ENCODE measurements at places on chromosomes 6 and 20.

DNA sequence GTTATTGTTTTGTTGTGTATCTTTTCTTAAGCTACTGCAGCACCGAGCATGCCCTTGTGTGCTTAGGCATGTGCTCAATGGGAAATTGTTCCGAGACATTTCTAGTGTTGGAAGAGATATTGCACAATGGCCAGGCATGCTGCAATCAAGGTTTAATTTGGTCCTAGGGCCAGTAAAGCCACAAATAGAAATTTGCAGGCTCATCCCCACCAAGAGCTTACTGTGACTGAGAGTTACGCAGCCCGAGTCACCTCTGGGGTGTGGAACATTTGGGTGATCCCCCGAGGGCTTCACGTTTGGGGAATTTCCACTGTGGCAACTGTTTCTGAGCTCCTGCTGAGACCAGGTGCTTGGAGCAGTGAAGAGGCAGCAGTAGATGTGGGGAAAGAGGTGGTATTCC lies 65.8 kb downstream of the ADTRP start:
- DNase-seq = no peak

DNA sequence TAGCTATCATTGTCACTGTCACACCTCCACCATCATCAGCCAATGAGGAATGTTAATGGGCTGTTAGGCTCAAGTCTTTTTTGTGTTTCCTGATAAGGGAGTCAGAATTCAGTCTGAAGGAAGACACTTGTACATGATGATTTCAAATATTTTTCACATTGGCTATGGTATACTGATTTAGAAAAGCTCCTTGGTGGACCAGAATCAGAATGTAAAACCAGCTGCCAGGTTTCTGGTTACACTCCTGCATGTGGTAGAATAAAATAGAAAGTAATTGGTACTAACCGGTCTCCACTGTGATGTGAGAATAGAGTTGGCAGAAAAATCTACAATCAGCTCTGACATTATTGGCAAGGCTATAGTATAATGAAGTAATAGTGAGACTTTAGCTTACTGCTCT lies 10.7 kb downstream of the COL9A1 start:
- no peak for DNase-seq

DNA sequence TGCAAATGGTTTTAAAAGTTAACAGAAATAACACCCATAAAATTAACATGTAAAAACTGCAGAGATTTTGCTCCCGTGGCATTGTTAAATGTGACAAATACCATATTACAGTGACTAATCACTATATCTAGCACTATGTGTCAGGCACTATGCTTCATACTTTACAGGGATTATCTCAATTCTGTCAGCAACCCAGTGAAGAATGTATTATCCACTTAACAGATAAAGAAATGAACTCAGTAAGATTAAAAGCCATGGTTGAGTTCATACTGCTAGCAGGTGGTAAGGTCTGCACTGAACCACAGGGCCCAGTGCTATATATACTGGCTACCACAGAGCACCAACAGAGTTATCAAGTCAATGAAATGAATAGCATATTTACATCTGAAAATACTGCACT lies 65.4 kb downstream of the RWDD2A start:
- DNase-seq = no peak

- DNase-seq = no peak
Observed at GRCh38 chr20:6595704-6596103, 171.8 kb upstream of the BMP2 start.

DNA sequence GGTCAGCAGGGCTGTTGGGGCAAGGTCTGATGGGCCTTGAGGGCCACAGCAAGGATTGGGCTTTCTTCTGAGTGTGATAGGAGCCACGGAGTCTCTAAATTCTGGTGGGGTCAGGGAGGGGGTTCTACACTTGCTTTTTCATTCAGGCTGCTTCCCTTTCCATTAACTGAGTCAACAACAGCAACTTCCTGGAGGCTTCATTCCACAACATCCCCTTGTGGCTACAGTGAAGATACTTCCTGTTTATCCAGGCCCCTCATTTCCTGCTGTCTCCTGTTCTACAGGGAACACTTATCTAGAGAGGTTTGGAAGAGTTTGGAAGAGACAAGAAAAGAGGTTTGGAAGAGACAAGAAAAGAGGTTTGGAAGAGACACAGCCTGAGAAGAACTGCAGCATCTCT lies 144.8 kb upstream of the ENPP5 start:
- DNase-seq = no peak

DNA sequence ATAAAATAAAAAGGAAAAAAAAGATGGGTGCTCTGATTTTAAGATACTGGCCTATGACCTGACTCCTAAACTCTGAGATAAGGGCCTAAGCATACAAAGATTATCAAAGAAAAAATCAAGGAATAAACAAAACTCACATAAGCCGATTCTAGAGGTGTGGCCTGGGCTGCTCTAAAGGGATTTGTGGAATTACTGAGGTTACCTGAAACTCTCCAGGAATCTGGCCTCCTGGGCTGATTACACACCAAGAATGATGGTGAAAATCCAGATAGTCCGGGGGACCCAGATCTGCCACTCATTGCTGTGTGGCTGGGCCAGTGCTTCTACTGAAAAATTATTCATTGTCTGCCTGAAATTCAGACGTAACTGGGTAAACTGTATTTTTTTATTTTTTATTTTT lies 122.7 kb upstream of the RNF24 start:
- no peak for DNase-seq

GRCh38 chr6:134853111-134854055 lies 96.5 kb downstream of the ALDH8A1 start:
- no peak for DNase-seq

GRCh38 chr20:43863821-43864544 lies 50.7 kb upstream of the TOX2 start:
- DNase-seq = no peak
